ENCODE measurements at places on chromosomes 7 and 10.

GRCh38 chr10:75602341-75602740, 170.9 kb downstream of the LRMDA start:
- no peak for DNase-seq

GRCh38 chr10:88386204-88386788, 196.8 kb downstream of the RNLS start:
- DNase-seq: no peak

DNA sequence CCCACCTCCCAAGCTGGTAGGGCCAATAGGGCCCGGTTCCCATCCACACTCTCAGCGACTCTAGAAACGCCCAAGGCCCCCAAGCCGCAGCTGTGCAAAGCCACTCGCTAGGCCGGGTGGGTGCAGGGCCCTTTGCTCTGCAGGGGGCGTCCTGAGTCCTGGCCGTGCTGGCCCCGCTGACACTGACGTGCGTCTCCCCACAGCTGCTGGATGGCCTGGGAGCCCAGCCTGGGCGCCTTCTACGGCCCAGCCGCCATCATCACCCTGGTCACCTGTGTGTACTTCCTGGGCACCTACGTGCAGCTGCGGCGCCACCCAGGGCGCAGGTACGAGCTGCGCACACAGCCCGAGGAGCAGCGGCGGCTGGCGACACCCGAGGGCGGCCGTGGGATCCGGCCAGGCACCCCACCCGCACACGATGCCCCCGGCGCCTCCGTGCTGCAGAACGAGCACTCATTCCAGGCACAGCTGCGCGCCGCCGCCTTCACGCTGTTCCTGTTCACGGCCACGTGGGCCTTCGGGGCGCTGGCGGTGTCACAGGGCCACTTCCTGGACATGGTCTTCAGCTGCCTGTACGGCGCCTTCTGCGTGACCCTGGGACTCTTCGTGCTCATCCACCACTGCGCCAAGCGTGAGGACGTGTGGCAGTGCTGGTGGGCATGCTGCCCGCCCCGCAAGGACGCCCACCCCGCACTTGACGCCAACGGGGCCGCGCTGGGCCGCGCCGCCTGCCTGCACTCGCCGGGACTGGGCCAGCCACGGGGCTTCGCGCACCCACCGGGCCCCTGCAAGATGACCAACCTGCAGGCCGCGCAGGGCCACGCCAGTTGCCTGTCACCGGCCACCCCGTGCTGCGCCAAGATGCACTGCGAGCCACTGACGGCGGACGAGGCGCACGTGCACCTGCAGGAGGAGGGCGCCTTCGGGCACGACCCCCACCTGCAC, 31.6 kb upstream of the KNDC1 start:
- no peak for DNase-seq

DNA sequence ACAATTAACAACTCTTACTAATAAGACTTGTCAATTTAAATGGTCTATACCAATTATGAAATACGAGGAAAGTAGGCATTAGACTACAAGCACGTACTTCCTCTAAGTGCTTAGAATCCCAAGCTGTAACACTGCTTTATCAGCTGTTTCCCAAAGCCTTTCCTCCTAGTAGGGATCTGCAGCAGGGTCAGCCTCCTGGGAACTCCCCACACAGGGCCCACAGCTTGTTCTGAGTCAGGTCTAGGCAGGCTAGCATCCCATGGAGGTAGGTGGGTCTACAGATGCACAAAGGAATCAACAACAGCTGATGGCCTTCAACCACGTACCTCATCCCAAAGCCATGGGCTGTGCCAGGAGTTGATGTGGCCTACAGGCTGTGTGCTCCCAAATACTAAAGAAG, 14.7 kb downstream of the MMS19 start:
- DNase-seq: no peak

- DNase-seq: no peak
Observed at GRCh38 chr10:36412942-36413341, 712.5 kb upstream of the ANKRD30A start.

- DNase-seq: no peak
Observed at GRCh38 chr7:24346716-24347115, 62.7 kb downstream of the NPY start.

DNA sequence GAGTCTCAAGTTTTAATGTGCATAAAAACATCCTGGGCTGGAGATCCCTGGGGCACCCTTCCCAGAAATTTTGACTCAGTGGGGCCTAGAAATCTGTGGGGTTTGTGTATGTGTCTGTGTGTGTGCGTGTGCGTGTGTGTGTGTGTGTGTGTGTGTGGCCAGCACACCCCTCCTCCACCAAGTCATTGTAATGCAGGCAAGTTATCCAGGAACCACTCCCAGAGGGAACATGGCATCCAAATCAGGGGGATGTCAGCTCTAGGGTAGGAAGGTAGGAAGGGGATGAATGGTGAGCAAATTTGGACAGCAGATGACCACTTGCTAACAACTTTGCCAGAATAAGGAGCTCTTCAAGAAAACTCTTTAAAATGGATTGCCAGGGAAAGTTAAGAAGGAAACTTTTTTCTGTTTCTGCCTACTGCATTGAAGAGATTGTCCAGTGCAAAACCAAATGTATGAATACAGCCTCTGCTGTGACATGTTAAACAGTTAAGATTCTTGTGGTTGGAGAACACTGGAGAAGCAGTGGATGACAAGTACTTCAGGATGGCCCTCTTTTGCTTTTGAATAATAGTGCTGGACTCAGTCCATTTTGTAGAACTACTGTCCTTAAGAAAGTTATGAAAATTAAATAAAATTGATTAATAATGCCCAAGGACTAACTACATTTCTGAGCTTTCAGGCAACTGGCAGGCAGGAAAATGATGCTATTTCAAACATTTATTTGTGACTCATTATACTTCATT, 12.3 kb downstream of the STAMBPL1 start:
- no peak for DNase-seq

GRCh38 chr7:155123413-155123812, 53.3 kb downstream of the HTR5A start:
- DNase-seq: no peak

GRCh38 chr7:46776790-46777189, 805.1 kb downstream of the TNS3 start:
- DNase-seq: no peak

GRCh38 chr10:110076559-110077318, 69.0 kb downstream of the ADD3 start:
- DNase-seq: no peak

GRCh38 chr7:132650498-132650897, 74.2 kb upstream of the PLXNA4 start:
- no peak for DNase-seq

DNA sequence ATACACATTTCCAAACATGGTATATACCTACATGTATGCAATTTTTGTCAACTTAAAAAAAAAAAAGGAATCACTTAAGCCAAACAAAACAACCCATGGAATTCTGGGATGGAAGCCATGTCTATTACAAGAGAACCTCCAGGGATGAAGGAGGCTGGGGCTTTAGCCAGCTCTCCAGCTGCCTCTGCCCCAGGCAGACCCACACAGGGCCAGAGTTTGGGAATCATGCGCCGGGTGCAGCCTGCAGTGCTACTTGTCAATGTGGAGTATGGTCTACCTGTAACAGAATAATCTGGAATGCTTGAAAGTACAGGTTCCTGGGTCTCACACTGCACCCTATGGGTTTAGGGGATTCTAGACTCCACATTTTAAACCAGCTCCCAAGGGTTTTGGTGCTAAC, 10.8 kb downstream of the ATP6V0E2 start:
- DNase-seq: no peak

All from lower leg skin (tissue), 4 donors.